T-helper 2 cell (primary cell): ENCODE measurements at places on chromosomes 4 and X.

- no peak for DNase-seq
Observed at GRCh38 chrX:46200413-46200812, 344.8 kb downstream of the ZNF674 start.

DNA sequence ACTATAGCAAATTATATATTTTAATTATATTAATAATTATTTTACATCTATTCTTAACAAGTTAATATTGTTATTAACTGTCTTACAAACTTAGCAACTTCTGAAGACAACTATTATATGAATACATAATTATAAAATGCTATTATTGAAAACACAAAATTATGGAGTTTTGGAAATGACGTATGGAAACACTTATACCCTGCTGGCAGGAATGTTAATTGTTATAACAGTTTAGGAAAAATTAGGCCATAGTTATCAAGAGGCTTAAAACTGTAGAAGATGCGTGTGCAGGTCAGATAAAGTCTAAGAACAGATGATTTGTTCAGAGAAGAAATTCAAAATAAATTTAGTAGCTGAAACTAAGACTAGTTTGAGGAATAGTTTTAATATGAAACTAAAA is 211.7 kb downstream of the FAT4 start:
- no peak for DNase-seq

- no peak for DNase-seq
Observed at GRCh38 chrX:5957506-5957905, 271.2 kb downstream of the NLGN4X start.

DNA sequence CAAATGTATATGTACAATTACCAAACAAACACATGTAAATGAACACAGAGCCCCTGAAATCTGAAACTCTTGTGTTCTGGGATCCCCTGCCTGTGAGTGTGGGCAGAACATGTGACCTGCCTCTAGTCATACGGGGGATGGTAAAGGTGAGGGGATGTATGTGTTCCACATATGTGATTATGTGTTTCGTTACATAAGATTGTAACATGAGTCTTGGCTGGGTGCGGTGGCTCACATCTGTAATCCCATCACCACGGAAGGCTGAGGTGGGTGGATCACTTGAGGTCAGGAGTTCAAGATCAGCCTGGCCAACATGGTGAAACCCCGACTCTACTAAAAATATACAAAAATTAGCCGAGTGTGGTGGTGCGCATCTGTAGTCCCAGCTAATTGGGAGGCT is 37.1 kb upstream of the SLC2A9 start:
- DNase-seq = no peak

GRCh38 chr4:76896614-76897535 is 1.1 kb downstream of the SOWAHB start:
- DNase-seq = peak; percentile 32

DNA sequence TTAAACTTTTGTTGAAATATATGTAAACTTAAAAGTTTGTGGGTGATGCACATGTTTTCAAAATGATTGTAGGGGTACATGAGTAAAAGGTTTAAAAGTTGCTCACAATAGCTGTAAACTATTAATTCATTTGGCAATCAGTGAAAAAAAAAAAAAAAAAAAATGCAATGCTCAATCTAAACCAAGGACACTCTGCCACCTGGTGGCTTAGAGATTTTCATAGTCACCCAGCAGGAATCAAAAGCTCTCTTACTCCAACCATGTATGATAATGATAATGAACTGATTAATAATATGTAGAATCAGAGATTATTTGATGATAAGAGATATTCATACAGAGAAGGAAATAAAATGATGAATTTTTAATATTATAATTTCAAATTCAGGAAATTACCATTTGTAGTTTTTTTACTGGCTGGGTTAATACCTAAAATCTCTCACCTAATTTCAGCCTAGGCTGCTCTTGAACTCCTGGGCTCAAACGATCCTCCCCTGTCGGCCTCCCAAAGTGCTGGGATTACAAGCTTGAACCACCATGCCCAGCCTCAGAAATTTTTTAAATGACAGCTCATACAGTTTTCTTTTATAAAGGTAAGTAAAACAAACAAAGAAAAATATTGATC is 46.9 kb upstream of the SLC25A4 start:
- peak; percentile 19 for DNase-seq

DNA sequence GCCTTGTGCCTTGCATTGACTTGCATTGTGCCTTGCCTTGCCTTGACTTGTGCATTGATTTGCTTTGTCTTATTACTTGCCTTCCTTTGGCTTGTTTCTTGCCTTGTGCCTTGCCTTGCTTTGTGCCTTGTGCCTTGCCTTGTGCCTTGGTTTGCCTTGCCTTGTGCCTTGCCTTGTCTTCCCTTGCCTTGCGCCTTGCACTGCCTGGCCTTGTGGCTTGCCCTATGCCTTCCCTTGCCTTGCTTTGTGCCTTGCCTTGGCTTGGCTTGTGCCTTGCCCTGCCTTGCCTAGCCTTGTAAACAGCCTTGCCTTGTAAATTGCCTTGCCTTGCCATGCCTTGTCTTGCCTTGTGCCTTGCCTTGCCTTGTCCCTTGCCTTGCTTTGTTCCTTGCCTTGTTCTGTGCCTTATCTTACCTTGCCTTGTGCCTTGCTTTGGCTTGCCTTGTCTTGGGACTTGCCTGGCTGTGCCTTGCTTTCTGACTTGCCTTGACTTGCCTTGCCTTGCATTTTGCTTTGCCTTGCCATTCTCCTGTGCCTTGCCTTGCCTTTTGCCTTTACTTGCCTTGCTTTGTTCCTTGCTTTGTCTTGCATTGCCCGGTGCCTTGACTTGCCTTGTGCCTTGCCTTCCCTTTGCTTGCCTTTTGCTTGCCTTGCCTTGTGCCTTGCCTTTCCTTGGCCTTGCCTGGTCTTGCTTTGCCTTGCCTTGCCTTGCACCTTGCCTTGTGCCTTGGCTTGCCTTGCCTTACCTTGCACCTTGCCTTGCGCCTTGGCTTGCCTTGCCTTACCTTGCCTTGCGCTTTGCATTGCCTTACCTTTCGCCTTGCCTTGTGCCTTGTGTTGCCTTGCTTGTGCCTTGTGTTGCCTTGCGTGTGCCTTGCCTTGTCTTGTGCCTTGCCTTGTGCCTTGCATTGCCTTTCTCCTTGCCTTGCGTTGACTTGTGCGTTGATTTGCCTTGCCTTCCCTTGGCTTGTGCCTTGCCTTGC is 97.5 kb downstream of the TAB3 start:
- DNase-seq = no peak

GRCh38 chr4:101175896-101176676 is 171.2 kb downstream of the PPP3CA start:
- no peak for DNase-seq

DNA sequence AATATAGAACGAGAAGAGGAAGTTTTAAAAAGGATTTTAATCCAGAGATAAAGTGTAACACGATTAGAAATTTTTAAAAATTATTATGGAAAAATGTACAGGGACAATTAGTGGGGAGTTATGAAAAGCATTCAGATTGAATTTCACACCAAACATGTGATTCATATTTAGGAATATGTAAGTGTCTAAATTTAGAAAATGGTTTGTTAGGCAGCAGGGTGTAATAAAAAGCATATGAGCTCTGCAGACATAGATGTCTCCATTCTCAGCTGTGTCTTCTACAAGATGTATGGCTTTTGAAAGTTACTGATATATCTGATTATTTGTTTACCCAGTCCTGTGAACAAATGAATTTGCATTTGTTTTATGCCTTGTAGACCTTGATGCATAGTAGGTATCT is 638.9 kb upstream of the AGA start:
- DNase-seq = no peak

- DNase-seq = no peak
Observed at GRCh38 chr4:81237791-81238190, 22.8 kb upstream of the PRKG2 start.

DNA sequence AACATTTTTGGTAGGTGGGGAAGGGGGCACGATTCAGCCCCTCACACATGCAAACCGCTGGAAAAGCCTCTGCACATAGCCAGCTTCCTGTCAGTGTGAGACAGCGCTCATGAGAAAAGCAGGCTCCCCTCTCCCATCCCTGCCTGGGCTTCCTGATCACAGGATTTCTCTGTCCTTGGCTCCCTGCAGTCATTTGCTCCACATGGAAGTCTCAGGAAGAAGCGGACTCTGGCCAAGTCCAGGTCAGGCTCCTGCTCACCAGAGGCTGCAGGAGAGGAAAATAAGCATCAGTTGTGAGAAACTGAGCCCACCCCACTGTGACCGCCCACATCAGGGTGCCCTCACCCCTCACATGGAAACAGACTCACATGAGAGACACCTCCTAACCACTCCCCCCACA is 664.3 kb upstream of the TENM3 start:
- DNase-seq = no peak
